ENCODE measurements at places on chromosomes 5 and 9.

DNA sequence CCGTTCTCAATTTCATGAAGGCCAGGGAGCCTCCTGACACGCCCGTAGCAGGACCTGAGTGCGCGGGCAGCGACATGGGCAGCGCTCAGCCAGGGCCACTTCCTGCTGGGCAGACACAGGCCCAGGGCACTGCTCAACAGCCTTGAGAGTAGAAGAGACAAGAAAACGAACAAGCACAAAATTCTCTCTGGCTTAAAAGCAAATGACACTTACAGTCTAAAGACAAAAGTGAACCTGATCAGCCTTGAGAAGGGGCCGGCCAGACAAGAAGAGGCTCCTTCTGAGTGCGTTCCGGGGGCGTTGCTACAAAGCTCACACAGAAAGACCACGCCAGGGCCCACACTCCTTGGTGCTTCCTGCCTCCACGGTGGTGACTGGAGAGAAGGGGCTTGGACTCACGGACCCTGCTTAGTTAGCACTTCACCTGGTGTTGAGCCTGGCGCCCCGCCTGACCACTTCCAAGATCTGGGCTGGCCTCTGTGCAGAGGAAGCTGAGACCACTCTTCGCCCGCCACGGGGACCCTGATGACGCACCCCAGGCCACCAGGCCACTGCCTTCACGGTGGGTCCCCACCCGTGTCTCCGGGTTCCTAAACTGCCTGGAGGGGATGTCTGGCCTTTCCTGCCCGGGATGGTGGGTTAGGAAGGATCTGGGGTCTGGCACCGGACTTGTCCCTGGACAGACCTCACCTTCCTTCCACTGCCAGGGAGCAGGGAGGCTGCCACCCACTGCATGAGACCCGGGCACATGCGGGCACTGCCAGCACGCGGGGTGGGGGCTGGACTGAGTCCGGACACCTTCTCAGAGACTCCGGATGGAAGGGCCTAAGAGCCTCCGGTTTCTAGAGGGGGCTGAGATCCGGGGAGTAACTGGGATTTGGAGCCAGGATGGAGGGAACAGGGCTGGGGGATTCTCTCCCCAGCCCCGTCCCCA, 1.3 kb downstream of the SLC12A7 start:
- DNase-seq: no peak

DNA sequence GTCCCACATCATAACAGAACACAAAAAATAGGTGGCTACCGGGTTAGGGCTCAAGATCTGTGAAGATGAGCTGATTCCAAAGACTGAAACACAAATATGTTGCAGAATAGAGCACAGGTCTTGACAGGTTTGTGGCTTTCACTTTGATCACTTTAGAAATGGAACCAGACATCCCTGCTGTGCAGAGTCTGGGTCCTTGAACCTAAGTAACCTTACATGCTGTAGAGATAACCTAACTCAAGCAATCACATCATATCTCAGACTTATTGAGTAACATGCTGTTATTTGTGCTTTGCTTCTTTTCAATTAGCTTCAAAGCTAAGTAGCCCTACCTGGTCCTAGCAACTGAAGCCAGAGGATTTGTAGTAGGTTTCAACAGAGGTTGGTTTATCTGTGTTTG, 24.3 kb downstream of the FBXW2 start:
- DNase-seq: no peak

GRCh38 chr5:112165399-112165798, 253.7 kb downstream of the EPB41L4A start:
- DNase-seq: no peak

DNA sequence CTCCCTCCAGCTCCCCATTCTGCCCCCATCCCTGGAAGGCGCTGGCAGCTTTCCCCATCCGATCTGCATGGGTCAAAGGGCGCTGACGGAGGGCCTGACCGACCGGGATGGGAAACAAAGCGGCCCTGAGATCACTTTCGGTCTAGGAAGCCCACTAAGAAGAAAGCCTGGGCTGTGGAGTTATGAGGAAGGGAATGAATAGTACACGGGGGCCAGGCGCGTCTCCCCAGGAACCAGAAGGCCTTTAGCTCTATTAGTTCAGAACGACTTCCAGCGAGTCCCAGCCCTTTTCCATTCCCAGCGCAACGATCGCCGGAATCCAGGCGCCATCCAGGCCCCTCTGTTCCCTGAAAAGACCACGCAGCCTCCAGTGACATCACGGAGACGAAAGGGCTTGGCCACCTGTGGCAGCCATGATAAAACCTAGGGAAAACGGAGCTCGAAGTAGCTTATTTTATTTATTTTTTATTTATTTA, 70.1 kb upstream of the CCDC180 start:
- DNase-seq: no peak

DNA sequence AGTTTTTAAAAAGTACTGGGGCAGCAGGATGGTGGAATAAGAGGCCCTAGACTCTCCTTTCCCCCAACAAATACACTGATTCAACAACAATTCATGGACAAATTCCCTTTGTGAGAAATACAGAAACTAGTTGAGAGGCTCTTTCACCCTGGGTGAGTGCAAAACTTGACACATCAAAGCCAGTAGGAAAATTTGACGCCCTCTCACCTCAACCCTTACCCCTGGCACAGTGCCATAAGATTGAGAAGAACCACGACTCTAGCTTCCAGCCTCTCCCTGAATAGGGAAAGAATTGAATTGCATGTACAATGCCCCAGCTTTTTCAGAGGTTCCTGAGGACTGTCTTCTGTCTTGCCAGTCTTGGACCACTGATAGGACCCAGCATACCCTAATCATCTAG, 12.3 kb downstream of the KIF4B start:
- no peak for DNase-seq

- DNase-seq: no peak
Measured at GRCh38 chr5:39933061-39933460, 508.3 kb upstream of the DAB2 start.

GRCh38 chr5:178290376-178290775, 57.8 kb upstream of the PHYKPL start:
- DNase-seq: no peak

DNA sequence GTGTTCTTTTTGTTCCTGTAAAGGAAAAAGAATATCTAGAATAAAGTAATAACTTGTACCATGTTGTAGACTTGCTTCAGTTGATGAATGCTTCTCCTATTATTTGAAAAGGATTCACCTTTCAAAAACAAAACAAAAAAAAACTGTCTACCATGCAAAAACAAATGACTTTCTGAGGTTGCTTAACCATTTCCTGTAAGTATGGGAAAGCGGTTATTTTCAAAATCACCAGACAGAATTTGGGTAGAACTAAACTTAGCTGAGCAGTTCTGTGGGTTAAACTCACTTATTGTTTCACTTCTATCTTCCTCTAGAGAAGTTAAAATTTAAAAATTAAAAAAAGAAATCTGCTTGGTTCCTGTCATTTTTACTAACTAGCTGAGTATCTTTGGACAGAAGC, 25.2 kb downstream of the LNPEP start:
- DNase-seq: no peak

DNA sequence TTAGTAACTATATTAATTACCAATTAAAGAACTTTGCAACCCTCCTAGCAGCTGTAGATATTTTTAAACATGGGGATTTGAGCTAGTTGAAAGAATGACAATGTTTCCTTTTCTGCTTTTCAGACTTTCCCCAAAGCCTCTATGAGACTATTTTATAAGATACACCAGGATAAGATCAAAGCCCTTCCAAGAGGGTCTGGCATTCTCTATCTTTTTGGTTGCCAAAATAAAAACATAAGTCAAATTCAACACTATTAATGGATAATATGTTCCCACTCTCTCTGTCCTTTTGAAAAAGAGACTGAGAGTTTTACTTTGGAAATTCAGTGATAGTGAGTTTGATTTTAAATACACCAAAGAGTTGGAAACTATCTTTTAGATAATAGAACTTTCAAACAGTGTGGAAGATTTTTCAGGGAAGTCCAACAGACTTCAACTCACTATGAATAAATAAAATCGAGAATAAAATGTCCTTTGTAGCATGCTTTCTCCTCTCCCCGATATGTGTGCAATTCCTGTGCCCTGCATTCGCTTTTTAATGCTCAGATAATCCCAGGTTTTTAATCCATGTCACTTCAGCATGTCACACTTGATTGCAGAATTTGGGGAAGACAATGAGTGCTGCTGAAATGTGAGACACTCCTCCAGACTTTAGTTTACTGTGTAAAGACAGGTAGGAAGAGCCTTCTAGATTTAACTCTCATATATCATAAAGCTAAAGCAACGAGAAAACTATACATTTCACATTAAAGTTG, 1095.7 kb upstream of the DMAC1 start:
- no peak for DNase-seq

Measured in NCI-H1092 (cell line).